ENCODE measurements at places on chromosomes 5 and 9.

GRCh38 chr5:145792840-145793239, 42.3 kb downstream of the PRELID2 start:
- no peak for DNase-seq

GRCh38 chr5:111933086-111933485, 176.1 kb upstream of the NREP start:
- DNase-seq = no peak

- no peak for DNase-seq
These were observed 9.8 kb downstream of the PIK3R1 start for GRCh38 chr5:68225188-68225910.

DNA sequence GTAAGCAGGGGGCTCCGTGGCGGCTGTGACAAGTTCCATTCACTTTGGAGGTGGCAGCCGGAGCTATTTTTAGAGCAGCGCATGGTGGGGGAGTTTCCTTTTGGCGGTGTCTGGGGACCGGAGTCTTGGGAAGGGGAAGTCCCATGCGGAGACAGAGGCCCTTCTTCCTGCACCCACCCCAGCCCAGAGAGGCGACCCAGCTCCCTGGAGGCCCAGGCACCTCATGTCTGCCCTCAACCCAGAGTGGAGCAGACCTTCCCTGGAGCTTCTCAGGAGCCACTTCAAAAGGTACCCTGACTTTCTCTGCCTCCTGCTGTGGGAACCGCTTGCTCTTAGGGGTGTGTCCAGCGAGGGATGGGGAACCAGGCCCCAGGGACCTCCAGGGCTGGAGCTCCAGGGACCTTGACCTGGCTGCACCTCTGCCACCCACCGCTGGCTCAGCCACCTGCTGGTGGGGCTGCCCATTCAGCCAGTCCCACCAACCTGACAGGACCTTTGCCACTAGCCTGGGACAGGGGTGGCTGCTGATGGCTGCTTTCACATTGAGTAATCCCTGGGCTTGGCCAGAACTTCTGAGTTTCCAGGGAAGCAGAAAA, 34.1 kb downstream of the NEK6 start:
- no peak for DNase-seq

GRCh38 chr5:149027636-149028035, 35.2 kb downstream of the SH3TC2 start:
- DNase-seq = no peak

- DNase-seq = no peak
These were observed 107.2 kb downstream of the ZFAND5 start for GRCh38 chr9:72257814-72258213.

DNA sequence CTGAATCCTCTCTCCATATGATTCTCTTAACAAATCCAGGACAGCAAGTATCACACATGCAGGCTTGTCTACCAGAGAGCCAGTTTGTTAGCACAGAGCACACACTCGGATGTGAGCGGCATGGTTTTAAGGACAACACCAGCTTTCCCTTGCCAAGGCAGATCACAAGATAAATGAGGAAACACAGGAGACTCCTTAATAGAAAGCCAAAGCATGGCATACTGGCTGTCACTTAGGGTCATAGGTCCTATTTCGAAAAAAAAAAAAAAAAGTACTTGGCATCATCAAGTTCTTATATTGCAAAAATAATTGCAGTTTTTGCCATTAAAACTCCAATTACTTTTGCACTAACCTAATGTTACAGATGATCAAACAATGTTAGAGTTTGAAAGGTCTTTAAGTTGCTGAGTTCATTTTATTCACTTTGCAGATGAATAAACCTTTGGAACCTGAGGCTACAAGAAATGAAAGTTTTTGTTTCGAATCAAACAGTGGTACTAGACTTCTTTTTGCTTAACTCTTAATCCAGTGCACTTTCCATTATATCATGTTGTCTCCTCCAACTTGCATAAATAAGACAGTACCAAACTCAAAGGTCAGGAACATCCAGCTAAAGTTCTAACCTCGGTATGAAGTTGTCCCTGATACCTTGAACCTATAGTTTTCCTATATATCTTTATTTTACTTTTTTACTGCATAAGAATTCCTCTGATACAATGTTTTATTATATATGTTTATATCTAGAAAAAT, 138.5 kb downstream of the MPDZ start:
- no peak for DNase-seq

DNA sequence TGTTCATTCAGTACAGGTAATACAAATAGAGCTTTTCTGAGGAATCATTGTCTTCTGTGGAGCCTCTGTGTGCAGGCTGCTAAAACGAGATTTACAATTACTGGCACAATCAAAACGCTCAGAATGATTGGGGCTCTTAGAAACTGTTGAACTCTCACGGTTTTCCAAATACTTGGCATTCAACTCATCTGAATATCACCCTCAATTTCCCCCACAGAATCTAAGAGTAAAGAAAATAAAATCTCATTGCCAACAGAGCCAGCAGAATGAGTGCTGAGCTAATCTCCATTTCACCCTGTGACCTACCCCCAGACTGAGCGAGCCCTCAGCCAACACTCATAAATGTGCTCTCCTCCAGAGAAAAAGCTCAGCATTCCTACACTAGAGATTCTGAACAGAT, 35.3 kb upstream of the TMED7 start:
- DNase-seq = no peak

DNA sequence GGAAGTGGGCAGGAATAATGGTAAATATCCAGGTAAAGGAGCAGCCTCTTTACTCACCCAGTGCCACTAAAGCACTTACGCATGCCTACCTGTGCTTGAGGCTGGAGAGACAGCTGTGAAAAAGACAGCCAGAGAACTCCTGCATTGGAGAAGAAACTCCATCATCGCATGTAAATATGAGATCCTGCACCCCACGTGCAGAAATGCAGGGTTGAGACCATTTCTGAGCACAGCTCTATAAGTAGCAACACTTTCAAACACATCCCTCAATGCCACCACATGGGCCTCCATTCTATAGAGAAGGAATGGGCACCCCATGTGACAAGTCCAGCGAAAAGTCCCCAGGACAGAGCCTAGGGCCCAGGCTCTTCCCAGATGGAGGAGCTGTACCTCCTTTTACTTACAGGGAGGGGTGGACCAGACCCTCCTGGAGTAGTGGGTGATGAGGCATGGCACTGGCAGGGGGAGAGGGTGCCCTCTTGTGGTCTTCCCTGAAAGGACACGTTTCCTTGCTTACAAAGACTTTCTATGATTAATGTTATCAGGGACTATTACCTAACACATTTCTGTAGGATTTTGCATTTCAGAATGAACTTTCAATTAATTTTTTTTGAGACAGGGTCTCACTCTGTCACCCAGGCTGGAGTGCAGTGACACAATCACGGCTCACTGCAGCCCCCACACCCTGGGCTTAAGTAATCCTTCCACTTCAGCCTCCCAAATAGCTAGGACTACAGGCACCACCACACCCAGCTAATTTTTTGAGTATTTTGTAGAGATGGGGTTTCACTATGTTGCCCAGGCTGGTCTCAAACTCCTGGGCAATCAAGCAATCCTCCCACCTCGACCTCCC, 55.3 kb upstream of the IL17B start:
- DNase-seq = peak; percentile 22

GRCh38 chr5:127358284-127358683, 67.7 kb downstream of the MEGF10 start:
- no peak for DNase-seq

DNA sequence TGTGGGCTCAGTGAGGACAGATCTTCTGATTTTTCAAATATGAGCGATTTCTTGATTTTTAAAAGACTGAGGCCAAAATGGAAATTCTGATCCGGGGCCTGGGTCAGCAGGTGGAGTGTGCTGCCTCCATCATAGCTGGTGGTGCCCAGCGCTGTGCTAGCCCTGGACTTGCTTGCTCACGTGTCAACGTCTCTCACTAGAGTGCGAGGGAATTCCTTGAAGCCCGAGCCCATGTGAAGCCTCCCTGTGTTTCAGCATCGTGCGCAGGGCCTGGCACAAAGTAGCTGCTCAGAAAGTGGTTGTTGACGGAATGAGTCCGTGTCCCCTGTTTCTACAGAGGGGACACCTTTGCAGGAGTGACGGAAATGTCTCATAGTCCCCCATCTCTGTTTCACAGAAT, 50.5 kb downstream of the RGS3 start:
- no peak for DNase-seq

- no peak for DNase-seq
These were observed 121.6 kb downstream of the MEF2C start for GRCh38 chr5:88761269-88761850.

- no peak for DNase-seq
These were observed 251.8 kb downstream of the PBX3 start for GRCh38 chr9:125998837-125999503.

DNA sequence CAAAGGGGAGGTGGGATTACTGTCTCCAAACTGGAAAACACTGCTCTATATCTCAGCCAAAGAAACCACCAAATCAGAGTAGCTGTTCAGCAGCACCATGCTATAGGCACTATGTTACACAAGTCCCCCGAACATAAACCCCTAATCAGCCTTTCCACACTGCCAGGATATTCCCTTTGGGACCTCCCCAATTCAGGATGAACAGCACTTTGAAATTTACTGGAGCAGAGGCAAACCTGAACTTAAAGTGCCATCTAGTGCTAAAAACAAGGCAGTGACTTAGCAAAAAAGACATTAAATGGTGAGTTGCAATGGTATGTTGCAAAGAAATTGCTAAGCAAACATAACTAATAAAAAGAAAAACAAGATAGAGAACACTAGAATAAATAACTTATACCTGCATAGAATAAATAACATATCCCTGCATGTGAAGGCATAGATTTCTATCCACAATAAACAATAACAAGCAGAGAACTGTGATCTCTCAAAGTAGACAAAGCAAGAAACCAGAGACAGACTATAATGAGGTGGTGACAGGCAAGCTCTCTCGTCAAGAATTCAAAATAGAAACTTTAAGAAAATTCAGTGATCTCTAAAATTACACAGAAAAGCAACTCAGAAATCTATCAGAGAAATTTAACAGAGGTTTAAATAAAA, 584.4 kb upstream of the ACO1 start:
- no peak for DNase-seq

DNA sequence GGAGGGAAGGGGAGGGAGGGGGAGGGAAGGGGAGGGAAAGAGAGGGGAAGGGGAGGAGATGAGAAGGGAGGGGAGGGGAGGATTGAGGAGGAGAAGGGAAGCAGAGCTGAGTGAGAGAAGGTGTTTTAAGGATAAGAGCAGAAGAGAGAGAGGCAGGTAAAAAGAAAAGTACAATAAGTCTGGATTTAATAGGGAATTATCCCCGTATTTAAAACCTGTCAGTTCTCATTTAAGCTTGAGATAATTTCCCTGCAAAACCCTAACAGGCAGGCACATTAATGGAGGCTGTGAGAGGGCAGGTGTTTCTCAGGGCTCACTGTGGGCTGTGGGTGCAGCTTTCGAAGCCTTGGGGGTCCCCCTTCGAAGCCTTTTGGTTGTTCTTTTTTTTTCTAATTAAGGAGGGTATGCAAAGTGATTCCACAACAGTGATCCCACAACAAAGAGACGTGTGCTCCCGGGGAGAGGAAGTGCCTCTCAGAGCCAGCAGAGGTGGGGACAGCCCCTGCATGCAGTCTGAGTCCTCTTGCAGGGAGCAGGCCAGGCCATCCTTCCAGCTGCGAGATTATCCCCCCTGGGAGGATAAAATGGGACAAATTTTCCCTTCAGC, 317.9 kb upstream of the IRX1 start:
- DNase-seq = no peak

DNA sequence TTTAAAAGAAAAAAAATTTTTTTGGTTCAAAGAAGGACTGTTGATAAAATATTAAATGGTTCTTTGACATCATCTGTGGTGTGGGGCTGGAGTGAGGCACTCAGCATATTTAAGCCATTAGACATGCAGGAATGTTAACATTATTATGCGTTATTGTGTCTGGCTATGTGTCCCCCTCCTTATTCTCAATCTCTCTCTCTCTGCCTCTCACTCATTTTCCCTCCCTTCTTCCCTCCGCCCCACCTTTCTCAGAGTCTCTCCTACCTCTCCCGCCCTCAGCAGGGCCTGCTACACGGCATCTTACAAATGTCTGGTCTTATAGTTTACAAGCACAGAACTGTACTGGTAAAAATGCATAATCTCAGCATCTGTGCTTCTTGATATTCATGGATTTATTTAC, 287.8 kb upstream of the TMEM161B start:
- DNase-seq = no peak

DNA sequence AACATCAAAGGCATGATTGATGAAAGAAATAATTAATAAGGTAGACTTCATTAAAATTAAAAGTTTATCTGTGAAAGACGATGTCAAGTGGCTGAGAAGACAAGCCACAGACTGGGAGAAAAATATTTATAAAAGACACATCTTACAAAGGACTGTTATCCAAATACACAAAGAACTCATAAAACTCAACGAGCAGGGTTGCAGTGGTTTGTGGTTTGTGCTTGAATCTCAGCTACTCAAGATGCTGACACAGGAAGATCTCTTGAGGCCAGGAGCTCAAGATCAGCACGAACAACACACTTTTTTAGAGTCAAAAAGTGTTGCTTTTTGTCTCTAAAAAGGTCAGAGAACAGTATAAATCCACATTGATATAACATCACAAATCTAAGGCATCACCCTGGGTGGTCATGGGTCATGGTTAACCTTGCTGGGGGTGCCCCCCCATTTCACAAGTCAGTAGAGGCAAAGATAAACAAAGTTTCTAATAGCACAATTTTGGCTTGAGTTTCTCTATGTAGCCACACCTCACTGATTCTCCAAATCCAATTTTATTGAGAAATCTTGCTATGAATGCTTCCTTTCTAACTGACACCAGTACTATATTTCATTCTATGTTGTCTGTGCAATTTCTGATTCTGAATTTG, 342.9 kb upstream of the RPS23 start:
- DNase-seq = no peak

GRCh38 chr9:107733523-107733894, 243.9 kb upstream of the KLF4 start:
- DNase-seq = no peak

DNA sequence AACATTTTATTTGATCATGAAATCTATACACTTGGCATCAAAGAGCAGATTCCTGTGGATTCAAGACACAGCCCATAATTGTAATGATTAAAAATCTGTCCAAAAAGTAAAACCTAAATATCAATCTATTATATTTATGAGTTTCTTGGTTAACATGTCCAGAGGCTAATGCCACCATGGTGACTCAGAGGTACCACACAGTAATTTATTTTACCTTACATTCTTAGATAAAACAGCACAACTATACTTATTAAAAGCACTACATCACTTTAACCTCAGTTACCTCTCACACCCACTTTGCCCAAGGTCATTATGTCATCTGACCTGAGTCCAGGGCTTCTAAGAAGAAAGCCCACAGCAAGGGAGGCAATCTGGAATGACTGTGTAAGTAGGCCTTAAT, 519.2 kb downstream of the RASEF start:
- no peak for DNase-seq

DNA sequence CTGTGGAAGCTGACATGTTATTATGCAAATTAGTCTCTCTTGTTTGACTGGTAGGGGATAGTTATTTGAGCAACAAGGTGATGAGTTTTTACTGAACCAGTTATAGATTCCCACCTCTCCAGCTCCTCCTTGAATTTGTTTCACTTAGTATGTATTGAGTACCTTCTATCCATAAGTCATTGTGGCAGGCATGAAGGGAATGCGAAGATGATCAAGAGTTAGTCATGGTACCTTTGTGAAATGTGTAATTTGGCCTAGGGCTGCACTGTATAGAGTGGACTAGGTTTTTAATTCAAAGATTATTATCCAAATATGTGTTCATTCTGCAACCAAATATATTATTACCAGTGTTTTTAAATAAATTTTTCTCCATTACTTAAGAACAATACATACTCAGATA, 110.1 kb downstream of the HACD4 start:
- no peak for DNase-seq

GRCh38 chr5:9279774-9280173, 266.1 kb downstream of the SEMA5A start:
- no peak for DNase-seq

All from activated CD8-positive, alpha-beta memory T cell treated with anti-CD3 and anti-CD28 coated beads for 1 hour (primary cell).